ENCODE measurements at places on chromosomes 12 and 14.

GRCh38 chr14:69190191-69190590 lies 1.1 kb upstream of the EXD2 start:
- DNase-seq = no peak

DNA sequence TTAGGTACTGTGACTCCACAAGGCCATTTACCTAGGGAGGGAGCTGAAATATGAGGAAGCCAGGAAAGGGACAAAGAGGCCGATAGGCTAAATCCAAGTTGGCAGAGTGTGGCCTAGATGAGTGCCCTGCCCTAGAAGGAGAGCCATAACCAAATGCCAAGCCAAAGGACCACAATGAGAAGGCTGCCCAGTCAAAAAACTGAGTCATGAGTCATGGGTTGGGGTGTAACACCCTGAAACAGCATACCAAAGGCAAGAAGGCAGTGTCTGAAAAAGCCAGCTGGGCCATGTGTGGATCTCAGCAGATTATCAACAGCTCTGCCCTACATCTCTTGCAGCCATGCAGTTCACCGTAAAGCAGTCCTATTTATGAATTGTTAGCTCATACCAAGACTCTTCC lies 171.7 kb downstream of the PHLDA1 start:
- no peak for DNase-seq

DNA sequence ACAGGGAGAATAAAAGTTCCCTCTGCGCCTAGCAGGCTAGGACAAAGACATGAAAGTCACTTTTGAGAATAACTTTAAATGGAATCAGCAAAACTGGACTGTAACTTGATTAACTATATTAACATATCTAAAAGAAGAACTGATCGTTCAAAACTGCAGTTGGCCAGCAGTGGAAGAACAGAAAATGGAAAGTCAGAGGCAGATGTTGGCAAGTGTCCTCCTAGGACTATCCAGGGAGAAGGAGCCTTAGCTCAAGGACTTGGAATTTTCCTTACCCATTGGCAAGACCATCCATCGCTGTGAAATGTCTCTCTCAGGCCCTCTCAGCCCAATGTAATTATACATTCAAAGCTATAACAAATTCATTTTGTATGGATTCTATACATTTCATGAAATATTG lies 419.7 kb downstream of the ATP23 start:
- DNase-seq = no peak

DNA sequence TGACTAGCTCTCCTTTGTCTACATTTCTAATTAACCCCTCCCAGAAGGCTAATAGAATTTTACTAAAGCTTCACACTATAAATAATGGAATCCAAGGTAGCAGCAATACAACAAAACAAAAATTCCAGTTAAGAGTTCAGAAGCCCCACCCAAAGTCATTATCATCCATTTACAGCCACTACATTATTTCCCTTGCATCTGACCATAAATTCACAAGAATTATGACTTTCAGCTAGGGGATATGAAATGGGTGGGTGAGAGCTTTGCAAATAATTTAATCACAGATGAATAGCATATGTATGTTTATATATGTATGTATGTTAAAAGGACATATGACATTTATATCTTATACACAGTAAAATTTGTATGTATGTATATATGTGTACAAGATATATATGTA lies 65.3 kb upstream of the PTGDR start:
- no peak for DNase-seq

GRCh38 chr14:68979021-68979721 lies at the start of gene ACTN1:
Gene ACTN1, minus strand, starts transcription at chr14:68979302. Its CDS starts 246 bp downstream, at chr14:68979056.
- peak; percentile 58 for DNase-seq

DNA sequence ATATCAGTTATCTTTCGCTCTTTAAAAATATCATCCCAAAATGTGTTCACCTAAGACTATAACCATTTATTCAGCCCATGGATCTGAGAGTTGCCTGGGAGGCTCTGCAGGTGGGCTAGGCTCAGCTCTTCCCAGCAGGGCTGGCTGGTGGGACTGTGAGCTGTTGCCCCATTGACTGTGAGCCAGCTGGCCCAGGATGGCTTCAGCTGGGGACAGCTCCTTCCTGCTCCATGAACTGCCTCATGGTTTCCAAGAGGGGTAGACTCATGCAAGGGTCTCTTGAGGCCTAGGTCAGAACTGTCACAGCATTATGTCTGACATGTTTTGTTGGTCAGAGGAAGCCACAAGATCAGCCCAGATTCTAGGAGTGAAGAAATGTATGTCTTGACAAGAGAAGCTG lies 114.1 kb upstream of the E2F7 start:
- no peak for DNase-seq

DNA sequence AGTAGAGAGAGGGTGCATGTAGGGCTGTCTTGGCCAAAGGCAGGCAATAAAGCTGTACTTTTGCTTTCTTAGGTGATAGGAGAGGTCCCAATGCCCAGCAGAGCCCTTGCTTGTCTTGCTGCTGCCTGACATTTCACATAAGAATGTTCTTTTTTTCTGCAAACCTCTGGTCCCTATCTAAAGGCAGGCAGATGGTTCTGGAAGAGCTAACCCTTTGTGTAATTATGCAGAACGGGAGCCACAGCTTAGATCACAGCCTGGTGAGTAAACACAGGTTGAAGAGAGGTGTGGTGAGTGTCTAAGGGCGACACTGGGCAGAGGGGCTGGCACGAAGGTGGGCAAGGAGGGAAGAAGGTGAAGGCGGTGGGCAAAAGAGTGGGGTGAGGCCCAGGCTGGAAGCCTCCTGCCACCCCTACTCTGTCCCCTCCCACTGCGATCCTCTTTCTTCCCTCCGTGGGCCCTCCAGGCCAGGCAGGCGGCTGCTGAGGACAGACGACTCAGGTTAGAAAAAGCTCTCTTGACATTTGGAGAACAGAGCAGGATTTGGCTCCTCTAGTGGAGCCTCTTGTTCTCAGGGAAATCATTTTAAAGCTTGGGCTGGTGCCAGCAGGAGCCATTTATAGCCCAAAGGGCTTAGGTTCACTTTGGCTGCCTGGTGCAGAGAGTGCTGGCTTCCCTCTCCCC lies 42.8 kb downstream of the PRMT8 start:
- no peak for DNase-seq

Data from stimulated activated CD4-positive, alpha-beta T cell treated with anti-CD3 and anti-CD28 coated beads, Interleukin-4, amount 100 ng/mL, for 48 hours (primary cell).